Colonic mucosa (tissue), 4 donors: ENCODE measurements at places on chromosomes 5 and 9. TPM values are rescaled to one million over a fixed set of nuclear protein-coding genes. Genes with fewer than 3 reads are reported as not detected.

DNA sequence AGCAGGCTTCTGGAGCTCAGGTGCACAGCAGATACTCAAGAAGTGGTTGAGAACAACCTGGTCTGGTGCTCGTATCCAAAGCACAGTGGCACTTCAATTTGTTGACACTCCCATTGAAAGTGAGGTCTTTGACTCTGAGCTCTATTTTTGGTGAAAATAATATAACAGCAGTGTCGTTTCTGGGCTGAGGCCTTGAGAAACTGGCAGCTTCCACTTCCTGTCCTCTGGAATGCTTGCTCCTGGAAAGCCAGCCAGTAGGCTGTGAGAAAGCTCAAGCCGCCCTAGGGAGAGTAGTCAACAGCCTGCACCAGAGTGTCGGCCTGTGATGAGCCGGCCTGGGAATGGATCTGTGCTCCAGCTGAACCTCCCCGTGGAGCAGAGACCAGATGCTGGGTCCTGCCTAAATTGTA lies 6.8 kb upstream of the SUSD3 start:
- no peak for DNase-seq

DNA sequence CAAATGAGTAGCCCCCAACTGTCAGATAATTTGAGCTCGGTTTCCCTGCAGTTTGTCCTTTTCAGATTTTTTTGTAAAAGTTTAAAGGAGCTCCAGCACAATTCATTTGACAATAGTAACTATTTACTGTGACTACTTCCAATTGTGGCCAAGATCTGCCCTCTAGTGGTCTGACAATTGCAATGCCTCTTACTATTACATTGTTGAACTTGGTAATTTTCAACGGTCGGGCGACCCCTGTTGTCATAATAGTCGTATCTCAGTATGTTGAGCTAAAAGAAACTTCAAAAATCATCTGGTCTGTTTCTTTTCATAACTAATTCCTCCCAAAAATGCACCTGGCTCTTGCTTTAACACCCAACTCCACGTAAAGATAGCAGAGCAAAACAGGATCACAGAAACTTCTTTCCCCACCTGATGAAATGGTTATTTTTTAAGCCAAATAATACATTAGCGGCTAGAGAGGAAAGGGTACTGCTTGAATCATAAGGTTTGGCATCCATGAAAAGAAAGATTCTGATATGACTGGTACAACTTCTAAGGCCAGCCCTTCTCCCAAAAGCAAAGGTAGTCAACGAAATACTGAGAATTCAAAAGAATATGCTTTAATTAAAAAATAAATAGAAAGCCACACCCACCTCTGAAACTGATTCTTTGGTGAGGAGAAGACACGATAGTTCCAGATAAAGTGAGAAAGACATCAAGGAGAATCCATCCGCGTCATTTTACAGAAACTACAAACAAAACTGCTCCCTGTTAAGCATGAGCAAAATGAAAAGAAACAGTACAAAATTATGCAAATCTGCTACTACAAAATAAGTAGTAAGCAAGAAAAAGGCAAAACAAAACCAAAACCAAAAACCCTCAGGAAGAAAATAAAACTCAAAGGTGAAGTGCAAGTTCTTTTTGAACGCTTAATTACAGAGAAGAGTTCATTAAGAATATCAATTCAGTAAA lies 76.9 kb upstream of the HTR4 start:
- DNase-seq, result peak; percentile 85

DNA sequence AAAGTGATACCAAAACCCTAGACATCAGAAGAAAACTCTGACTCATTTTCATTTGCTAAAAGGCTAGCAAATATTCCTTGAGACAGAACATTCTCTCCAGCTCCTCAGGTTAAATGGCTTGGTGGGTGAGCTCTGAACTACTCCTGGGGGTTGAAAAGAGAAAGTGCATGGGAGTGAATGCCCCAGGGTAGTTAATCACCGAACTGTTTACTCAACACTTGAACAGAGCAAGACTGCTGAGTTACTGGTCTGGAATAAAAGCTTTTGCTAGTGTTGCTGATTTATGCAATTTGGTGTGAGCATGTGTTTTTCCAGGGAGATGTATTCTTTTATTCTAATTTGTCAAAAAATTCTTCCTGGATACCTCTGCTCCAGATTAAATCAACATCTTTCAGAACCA lies 88.3 kb upstream of the PRDM9 start:
- DNase-seq, result no peak

- DNase-seq, result no peak
Observed at GRCh38 chr5:61866930-61867329, 439.1 kb upstream of the KIF2A start.

GRCh38 chr5:159593518-159594073 lies 263.3 kb upstream of the IL12B start:
- no peak for DNase-seq

- DNase-seq, result no peak
Observed at GRCh38 chr9:136151214-136151804, 32.6 kb upstream of the TMEM250 start.

DNA sequence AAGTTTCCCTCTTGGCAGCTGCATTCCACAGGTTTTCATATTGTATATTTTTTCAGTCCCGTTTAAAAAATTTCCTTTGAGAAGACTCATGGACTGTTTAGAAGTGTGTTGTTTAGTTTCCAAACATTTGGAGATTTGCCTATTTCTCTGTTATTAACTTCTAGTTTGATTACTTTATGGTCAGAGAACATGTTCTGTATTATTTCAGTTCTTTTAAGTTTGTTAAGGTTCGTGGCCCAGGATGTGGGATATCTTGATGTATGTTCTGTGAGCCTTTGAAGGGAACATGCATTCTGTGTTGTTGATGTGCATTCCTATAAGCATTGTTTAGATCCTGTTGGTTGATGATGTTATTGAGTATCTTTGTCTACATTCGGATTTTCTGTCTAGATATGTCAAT lies 153.6 kb downstream of the CACNA1B start:
- DNase-seq, result no peak

Gene C5orf58
- not detected for total RNA-seq

Gene LPAR1
- total RNA-seq, result 16.5 TPM

Gene SLC31A2
- total RNA-seq, result 6.1 TPM

Gene PPIC
- 33.7 TPM for total RNA-seq

Gene IFNA13
- total RNA-seq, result not detected
